ENCODE measurements at places on chromosomes 2 and 18.

DNA sequence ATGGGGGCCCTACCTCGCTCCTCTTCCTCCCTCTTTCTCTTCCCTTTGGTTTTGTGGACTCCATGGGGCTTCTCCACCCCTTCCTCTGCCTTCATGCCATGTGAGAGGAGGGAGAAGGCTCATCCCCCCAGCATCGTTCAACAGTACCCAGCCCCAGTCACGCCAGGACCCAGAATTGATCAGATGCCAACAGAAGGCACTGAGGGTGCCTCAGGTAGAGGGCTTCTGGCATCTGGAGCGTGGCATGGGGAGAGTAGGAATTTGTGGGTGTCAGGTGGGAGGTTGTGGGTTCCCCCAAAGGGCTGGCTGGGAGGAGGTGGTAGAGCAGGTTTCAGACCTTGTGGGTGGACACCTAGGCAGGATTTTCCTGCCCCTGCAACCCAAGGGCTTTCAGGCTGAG lies 122.0 kb downstream of the TWIST2 start:
- DNase-seq = no peak

DNA sequence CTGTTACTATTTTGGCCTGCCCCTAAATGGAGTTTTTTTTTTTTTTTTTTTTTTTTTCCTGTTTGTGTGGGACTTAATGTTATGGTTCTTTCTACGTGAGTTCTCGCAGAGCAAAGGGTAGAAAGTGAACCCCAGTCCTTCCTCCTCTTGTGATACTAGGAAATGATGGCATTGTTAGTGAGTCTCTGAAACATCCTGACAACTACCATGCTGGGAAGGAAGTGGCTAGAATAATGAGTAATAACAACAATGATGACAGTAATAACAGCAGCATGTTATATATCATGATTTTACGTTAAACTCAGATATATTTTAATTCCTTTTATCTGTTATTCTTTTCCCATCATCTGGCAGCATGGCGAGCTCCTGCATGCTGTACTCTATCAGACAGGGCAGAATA lies 216.2 kb upstream of the LINC00305 start:
- DNase-seq = no peak

GRCh38 chr2:166337932-166338331 lies 37.8 kb downstream of the SCN9A start:
- no peak for DNase-seq

DNA sequence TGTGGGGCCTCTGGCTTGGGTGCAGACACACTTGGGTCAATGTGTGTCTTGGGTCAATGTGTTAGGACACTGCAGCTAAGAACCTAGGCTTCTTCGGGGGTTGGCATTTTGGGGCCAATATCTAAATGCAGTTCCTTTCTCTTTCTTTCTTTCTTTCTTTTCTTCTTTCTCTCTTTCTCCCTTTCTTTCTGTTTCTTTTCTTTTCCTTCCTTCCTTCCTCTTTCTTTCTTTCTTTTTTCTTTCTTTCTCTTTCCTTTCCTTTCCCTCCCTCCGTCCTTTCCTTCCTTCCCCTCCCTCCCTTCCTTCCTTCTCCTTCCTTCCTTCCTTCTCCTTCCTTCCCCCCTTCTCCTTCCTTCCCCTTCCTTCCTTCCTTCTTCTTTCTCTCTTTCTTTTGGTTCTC lies 57.7 kb upstream of the OSR1 start:
- DNase-seq = no peak

GRCh38 chr2:85071096-85071495 lies 62.1 kb upstream of the TCF7L1 start:
- no peak for DNase-seq

GRCh38 chr2:157784823-157785175 lies 91.3 kb downstream of the ACVR1 start:
- no peak for DNase-seq

All from activated T-cell treated with anti-CD3 and anti-CD28 coated beads for 48 hours (primary cell).